Hair follicle dermal papilla cell (primary cell): ENCODE measurements at places on chromosomes 7 and 10. TPM values are rescaled to one million over a fixed set of nuclear protein-coding genes. Genes with fewer than 3 reads are reported as not detected.

DYNC1I1 gene
- total RNA-seq, result 0.81 and 0.85 TPM in 2 replicates

LSM8 gene
- total RNA-seq, result 19.7 and 21.3 TPM in 2 replicates

DKK1 gene
- total RNA-seq, result 5.5 and 11.9 TPM in 2 replicates

HOXA9 gene
- total RNA-seq, result 0.36 TPM in 1 of 2 replicates, not detected in the other

PHKG1 gene
- total RNA-seq, result 3.8 and 7.0 TPM in 2 replicates

ZNF239 gene
- total RNA-seq, result 7.8 and 8.9 TPM in 2 replicates

NUTM2D gene
- 1.7 and 2.3 TPM in 2 replicates for total RNA-seq

THSD7A gene
- total RNA-seq, result 0.49 and 1.9 TPM in 2 replicates

HMX2 gene
- not detected in 2 replicates for total RNA-seq

NOS3 gene
- 1.5 and 3.9 TPM in 2 replicates for total RNA-seq

LRRC17 gene
- 4.4 and 4.9 TPM in 2 replicates for total RNA-seq

GPRIN2 gene
- total RNA-seq, result not detected in 2 replicates

SLC18A3 gene
- total RNA-seq, result not detected in 2 replicates

SPDYE1 gene
- under 0.01 TPM in 1 of 2 replicates, not detected in the other for total RNA-seq

SYT15 gene
- 0.12 and 0.16 TPM in 2 replicates for total RNA-seq

GBX1 gene
- total RNA-seq, result not detected in 2 replicates

NRP1 gene
- total RNA-seq, result 364 and 474 TPM in 2 replicates

GATA3 gene
- not detected in 2 replicates for total RNA-seq

PTCD1 gene
- total RNA-seq, result 6.7 and 7.0 TPM in 2 replicates

TMEM178B gene
- under 0.01 TPM in 2 replicates for total RNA-seq

COL1A2 gene
- 7,182 and 10,219 TPM in 2 replicates for total RNA-seq

SPACDR gene
- total RNA-seq, result 0.32 TPM in 1 of 2 replicates, not detected in the other

MOGAT3 gene
- total RNA-seq, result not detected in 2 replicates

CRPPA gene
- 2.1 and 2.9 TPM in 2 replicates for total RNA-seq

GCK gene
- 0.36 and 1.1 TPM in 2 replicates for total RNA-seq

SH3PXD2A gene
- 58.3 and 83.9 TPM in 2 replicates for total RNA-seq
